ENCODE measurements at places on chromosomes 1 and 21. TPM values are rescaled to one million over a fixed set of nuclear protein-coding genes. Genes with fewer than 3 reads are reported as not detected.

DNA sequence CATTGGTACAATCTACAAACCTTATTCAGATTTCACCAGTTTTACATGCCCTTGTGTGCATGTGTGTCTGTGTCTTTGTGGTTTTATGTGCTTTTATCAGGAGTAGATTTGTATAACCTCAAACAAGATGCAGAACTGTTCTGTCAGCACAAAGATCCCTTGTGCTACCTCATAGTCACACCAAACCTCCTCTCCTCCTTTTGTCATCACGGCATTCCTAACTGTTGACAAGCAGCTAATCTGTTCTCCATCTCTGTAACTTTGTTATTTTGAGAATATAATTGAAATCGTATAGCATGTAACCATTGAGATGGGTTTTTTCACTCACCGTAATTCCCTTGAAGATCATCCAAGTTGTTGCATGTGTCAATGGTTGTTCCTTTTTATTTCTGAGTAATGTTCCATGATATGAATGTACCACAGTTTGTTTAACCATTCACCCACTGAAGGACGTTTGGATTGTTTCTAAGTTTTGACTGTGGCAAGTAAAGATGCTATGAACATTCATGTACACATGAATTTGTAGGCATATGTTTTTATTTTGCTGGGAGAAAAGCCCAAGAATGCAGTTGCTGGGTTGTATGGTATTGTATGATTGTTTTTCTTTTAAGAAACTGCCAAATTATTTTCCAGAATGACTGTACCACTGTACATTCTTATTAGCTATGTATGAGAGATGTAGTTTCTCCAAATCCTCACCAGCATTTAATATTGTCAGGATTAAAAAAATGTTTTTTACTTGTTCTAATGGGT lies 78.1 kb upstream of the B3GALT2 start:
- DNase-seq = no peak

DNA sequence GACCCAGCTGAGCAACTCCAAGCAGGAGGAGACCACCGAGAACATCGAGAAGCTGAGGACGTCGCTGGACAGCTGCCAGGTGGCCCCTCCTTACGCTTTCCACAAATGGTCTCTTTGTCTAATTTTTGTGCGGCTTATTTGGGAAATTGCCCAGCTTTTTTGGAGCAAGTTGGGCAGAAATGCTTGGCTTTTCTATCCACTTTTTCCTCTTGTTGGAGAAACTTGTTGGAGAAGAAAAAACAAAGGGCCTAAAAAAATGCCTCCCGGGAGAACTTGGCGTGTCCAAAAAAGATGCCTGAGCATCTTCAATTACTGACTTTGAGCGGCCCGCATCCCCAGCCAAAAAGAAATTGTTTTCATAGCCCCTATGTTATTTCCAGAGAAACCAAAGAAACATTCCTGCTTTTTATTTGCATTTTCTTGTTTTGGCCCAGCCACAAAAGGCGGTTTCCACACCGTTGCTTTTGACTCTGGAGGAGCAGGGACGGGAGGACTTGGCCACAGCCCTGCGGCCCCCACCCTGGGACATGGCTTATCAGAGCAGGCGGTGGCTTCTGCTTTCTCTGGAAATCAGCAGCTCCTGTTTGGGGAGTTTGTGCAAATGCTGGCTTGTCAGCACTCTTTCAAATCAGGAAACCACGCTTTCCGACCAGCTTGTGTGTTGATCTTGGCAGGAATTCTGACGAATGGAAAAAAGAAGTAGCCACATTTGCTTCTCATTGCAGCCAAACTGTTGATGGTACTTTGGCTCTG lies 81.2 kb upstream of the EFHD2 start:
- DNase-seq = no peak

GRCh38 chr1:198018529-198018928 lies 101.4 kb downstream of the LHX9 start:
- DNase-seq = no peak

DNA sequence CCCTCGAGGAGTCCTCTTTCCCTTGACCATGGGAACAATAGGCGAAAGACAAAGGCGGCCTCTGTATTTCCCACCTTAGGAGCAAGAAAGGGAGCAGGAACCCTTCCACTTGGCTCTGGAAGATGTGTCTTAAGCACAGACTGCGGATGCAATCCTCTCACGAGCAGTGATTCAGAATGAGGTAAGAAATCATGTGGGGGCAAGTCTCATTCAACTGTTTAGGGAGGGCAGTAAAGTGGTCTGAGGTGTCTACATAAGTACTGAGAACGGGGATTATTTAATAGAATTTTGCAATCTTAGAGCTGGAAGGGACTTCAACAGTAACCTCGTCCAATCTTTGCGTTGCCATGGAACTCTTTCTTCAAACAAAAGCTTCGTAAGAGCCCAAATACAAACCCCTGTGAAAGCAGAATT lies 1.6 kb upstream of the DYRK3 start:
- no peak for DNase-seq

DNA sequence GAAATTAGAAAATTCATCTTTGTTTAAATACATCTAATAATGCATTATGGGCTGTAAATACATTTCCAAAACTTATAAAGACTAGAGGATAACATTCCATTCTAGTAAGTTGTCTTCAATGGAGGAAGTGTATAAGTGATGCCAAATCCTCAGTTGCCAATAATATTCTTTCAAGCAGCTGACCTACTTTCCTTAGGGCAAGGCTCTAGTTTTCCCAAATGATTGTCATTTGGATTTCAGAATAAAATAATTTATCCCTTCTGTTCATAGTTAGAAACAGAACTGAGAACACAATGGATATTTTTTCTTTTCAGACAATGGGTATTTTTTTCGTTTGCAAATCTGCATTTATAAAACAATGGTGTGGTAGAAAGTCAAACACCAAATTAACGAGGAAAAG lies 354.9 kb upstream of the ADAMTS5 start:
- no peak for DNase-seq

DNA sequence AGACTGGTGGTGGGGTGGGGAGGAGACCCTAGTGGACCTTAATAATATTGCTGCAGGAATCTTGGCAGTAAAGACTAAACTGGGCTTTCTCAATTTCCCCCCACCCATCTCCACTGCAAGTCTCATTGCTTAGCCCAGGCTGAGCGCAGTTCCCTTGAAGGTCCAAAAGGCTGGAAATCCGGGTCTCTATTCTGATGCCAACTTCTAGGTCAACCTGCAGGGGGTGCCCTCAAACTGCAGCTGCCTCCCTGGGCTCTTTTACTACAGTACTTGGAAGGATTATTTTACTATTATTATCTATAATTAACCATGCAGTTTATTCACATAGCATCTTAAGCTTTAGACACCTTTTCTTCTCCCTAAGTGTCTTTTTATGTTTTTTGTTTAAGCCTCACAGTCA lies 85.4 kb upstream of the WARS2 start:
- DNase-seq = no peak

DNA sequence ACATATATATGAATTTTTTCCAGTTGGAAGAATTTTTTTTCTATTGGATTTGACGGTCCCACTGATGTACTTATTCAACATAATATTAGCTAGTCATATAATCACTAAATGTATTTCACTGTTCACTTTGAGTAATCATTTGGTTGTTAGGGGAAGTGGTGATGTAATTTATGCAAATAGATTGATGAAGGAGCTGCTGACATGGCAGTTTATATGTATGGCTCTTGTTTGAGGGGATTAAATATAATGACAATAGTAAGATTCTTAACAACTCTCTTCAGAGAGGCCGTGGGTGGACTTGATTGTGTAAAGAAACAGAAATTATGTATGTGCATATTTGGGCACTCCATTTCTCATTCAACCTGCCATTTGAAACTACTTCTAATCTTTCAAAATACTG lies 653.6 kb upstream of the ADGRL4 start:
- DNase-seq = no peak

DNA sequence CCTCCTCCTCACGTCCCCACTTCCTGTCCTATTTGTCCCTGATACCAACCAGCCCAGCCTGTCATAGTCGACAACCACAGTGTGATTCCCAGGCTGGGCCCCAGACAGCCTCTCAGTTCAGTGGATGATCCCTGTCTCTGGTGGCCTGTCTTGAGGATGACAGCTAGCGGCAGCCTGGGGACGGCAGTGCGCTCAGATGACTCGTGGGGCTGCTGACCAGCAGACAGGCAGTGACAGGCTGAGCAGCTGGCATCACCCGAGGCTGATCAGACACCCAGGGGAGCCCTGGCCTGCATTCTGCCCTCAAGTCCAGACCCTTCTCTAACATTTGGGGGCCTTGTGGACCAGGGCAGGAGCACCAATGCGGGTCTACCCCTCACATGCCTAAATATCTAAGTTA lies 21.0 kb downstream of the NKAIN1 start:
- no peak for DNase-seq

DNA sequence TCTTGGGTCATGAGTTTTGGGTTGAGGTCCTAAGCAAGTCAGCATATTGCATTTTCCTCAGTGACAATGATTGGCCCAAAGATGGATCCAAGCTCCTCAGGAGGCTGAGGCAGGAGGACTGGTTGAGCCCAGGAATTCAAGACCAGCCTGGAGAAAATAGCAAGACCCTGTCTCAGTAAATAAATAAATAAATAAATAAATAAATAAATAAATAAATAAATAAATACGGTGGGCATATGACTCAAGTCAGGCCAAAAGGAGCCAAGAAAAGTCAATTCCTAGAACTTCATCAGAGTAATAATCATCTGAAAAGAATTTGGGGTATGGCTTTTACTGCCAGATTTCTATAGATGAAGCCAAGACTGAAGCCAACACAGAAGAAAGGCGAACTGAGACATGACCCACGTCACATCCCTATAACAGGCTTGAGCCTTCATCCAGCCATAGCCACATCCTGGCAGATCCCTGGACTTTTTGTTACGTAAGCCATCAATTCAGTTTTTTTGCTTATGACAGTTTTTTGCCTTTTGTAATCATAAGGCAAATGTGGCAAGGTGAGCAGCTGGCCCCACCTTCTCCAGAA lies 88.5 kb upstream of the NFASC start:
- DNase-seq = no peak

- no peak for DNase-seq
Observed at GRCh38 chr1:61163355-61163754, 81.0 kb downstream of the NFIA start.

- DNase-seq = no peak
Observed at GRCh38 chr1:227728892-227729143, 6.3 kb downstream of the JMJD4 start.

- no peak for DNase-seq
Observed at GRCh38 chr1:69833536-69833935, 265.8 kb downstream of the LRRC7 start.

- DNase-seq = no peak
Observed at GRCh38 chr1:208421486-208421885, 177.3 kb upstream of the PLXNA2 start.

DNA sequence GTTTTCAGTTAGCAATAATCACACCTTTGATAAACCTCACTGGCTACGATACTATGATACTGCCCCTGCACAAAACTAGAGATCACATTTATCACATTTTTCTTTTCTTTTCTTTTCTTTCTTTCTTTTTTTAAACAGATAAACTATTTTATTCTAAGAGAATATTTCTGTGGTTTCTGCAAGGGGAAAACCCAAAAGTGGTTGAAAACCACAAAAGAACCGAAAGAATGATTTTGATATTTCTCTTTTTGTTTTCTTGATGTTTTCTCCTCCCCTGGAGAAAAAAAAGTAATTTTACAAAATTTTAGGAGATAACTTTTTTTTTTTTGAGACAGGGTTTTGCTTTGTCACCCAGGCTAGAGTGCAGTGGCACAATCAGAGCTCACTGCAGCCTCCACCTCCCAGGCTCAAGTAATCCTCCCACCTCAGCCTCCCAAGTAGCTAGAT lies 18.4 kb upstream of the FRRS1 start:
- DNase-seq = peak; percentile 28

- DNase-seq = no peak
Observed at GRCh38 chr1:22607154-22607553, 29.3 kb upstream of the C1QA start.

- DNase-seq = no peak
Observed at GRCh38 chr21:26070121-26070520, 100.4 kb downstream of the APP start.

Gene C1orf198
- 4.9 TPM for polyA plus RNA-seq

Gene NFASC
- not detected for polyA plus RNA-seq

Gene BLACAT1
- polyA plus RNA-seq = not detected

Gene GPR3
- not detected for polyA plus RNA-seq

Gene FAM167B
- 0.53 TPM for polyA plus RNA-seq

Gene CREB3L4
- polyA plus RNA-seq = 10.0 TPM

Gene SPATA21
- not detected for polyA plus RNA-seq

Gene TNNT2
- polyA plus RNA-seq = not detected
